ENCODE measurements at places on chromosomes 2 and 18. TPM values are rescaled to one million over a fixed set of nuclear protein-coding genes. Genes with fewer than 3 reads are reported as not detected.

The APLF gene
- total RNA-seq: 3.9 TPM

The ZSWIM2 gene
- not detected for total RNA-seq

The GTF2A1L gene
- total RNA-seq: not detected

The RPIA gene
- total RNA-seq: 18.5 TPM

The GPC1 gene
- total RNA-seq: 23.3 TPM

DNA sequence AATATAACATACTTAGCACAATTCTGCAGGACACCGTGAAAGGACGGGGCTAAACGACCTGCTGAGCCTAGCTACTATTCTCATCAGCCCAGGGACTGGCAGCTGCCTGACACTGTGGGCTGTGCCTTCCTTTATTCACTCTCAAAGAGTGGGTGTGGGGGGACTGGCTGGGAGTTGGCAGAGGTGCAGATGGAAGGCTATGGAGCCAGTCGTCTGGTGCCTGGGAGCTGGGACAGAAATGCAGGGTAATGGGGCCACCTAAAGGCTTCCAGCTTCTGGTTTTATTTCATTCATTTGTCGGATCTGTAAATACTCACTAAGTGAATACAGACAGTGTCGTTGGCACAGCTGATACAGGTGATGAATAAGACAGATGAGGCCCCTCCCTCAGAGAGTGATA is 56.0 kb upstream of the NFU1 start:
- no peaks in the 10 kb centered on the region for H3K27me3 ChIP-seq
- H3K27ac ChIP-seq: no peak overlapping the region
- H3K4me3 ChIP-seq: no peak overlapping the region
- no peaks in the 10 kb centered on the region for H3K4me1 ChIP-seq

- H3K36me3 ChIP-seq: no peaks in the 10 kb centered on the region
- no peak overlapping the region for H3K27ac ChIP-seq
- H3K4me3 ChIP-seq: no peak overlapping the region
- no peaks in the 10 kb centered on the region for H3K4me1 ChIP-seq
- DNase-seq: no peak
Observed at GRCh38 chr2:182608181-182608845, 107.7 kb upstream of the DNAJC10 start.

GRCh38 chr2:47195148-47195547 is 40.0 kb upstream of the STPG4 start:
- no peak overlapping the region for H3K27ac ChIP-seq
- H3K36me3 ChIP-seq: no peaks in the 10 kb centered on the region

GRCh38 chr2:150567771-150568301 is 80.4 kb upstream of the RND3 start:
- no peaks in the 10 kb centered on the region for H3K4me1 ChIP-seq
- H3K27ac ChIP-seq: no peak overlapping the region
- no peak overlapping the region for H3K4me3 ChIP-seq
- no peaks in the 10 kb centered on the region for H3K27me3 ChIP-seq
- DNase-seq: no peak

DNA sequence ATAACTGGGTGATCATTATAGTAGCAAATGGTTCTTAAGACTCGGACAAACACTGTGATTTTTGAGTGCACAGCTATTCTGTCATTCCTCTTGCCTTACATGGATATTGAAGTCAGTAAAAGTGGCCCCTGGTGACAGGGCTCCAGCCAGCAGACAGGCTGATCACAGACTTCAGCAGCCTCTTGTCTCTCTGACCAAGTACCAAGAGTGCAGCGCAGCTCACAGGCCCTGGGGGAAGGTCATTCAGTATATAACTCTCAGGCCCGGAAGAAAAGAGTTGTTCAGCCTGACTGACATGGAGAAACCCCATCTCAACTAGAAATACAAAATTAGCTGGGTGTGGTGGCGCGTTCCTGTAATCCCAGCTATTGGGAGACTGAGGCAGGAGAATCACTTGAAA is 202.6 kb downstream of the HRH4 start:
- H3K4me3 ChIP-seq: no peak overlapping the region
- no peak overlapping the region for H3K27ac ChIP-seq
- no peaks in the 10 kb centered on the region for H3K27me3 ChIP-seq
- peaks cover 13% of the 10 kb centered on the region for H3K4me1 ChIP-seq
- no peaks in the 10 kb centered on the region for H3K36me3 ChIP-seq

DNA sequence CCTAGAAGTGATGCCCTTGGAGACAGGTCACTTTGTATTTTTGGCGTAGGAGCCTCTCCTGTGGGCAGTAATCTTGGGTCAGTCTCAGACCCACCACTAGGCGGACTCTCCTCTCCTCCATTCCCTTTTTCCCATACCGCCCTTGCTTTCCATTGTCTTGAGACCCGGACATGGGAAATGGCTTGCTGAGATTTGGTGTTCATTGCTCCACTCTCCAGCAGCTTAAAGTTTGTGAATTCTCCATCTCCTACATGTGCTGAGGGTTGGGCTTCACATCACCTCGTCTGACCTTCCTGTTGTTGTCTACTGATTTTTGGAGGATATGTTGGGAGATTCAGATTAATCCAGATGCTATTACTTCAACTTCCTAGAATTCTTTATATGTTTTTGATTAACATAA is 159.2 kb upstream of the RAB12 start:
- H3K36me3 ChIP-seq: no peaks in the 10 kb centered on the region
- H3K4me1 ChIP-seq: no peaks in the 10 kb centered on the region
- no peak overlapping the region for H3K27ac ChIP-seq
- no peak overlapping the region for H3K4me3 ChIP-seq
- no peak for DNase-seq
- H3K27me3 ChIP-seq: no peaks in the 10 kb centered on the region

GRCh38 chr2:162382278-162382677 is 38.3 kb downstream of the GCA start:
- no peaks in the 10 kb centered on the region for H3K4me1 ChIP-seq
- DNase-seq: no peak
- H3K27ac ChIP-seq: no peak overlapping the region
- H3K36me3 ChIP-seq: no peaks in the 10 kb centered on the region
- H3K4me3 ChIP-seq: no peak overlapping the region
- no peaks in the 10 kb centered on the region for H3K27me3 ChIP-seq

Measured in body of pancreas (tissue), 4 donors.